ENCODE measurements at places on chromosomes 13 and 19. TPM values are rescaled to one million over a fixed set of nuclear protein-coding genes. Genes with fewer than 3 reads are reported as not detected.
A peak's percentile ranks its signal among the peaks of the same experiment; 100 is the strongest.

The CLDN10 gene
- not detected for total RNA-seq

The CYP4F12 gene
- total RNA-seq, result not detected

The GJB2 gene
- total RNA-seq, result not detected

The SMAD9 gene
- not detected for total RNA-seq

The CPT1C gene
- 0.51 TPM for total RNA-seq

The BCL3 gene
- total RNA-seq, result 149 TPM

The KLK10 gene
- not detected for total RNA-seq

The CYP2A6 gene
- not detected for total RNA-seq

The KCNN1 gene
- total RNA-seq, result 0.17 TPM

The SLC17A7 gene
- 0.55 TPM for total RNA-seq

The ZNF331 gene
- 31.7 TPM for total RNA-seq

DNA sequence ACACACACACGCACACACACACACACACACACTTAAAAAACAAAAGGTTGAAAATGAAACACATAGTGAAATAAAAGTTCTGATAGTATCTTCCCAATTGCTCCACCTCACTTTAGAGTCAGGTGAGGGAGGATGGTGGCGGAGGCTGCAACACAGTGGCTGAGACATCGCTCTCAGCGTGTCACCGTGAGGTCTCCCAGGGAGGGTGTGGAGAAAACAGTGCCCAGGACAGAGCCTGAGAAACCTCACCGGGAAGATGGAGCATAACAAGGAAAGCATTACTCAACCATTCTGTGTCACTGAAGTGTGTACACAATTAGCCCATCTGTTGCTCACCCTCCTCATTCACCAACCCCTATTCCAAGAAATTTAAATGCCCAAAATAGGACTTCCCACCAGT is 111.4 kb upstream of the USP29 start:
- H3K27ac ChIP-seq, result no peak overlapping the region
- no peaks in the 10 kb centered on the region for H3K4me1 ChIP-seq
- no peaks in the 10 kb centered on the region for H3K27me3 ChIP-seq
- no peak overlapping the region for H3K4me3 ChIP-seq
- H3K36me3 ChIP-seq, result no peaks in the 10 kb centered on the region

GRCh38 chr13:110801044-110801443 is 87.5 kb downstream of the ING1 start:
- H3K36me3 ChIP-seq, result no peaks in the 10 kb centered on the region
- peaks cover 43% of the 10 kb centered on the region for H3K27me3 ChIP-seq
- H3K4me1 ChIP-seq, result no peaks in the 10 kb centered on the region
- H3K4me3 ChIP-seq, result no peak overlapping the region

GRCh38 chr13:31067416-31068118 is 94.1 kb downstream of the HSPH1 start:
- no peaks in the 10 kb centered on the region for H3K4me1 ChIP-seq
- no peak overlapping the region for H3K4me3 ChIP-seq
- no peak for DNase-seq
- H3K36me3 ChIP-seq, result no peaks in the 10 kb centered on the region

DNA sequence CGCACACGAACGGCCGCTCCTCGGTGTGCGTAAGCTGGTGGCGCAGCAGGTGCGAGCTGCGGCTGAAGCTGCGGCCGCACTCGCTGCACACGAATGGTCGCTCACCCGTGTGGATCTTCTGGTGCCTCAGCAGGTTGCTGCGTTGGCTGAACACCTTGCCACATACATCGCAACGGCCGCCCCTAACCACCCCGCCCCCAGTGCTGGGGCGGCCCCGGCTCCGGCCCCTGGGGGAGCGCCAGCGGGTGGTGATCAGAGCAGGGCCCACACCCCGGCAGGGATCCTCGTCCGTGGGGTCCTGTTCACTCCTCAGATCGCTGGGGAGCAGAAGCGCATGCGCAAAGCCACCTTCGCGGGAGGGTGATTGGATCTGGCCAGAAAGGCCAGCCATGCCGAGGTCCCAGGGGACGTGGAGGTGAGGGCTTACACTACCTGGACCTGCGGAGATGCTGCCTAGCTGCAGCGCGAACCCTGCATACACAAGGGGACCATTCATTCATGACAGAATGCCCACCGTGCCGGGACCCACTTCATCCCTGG is 4.7 kb upstream of the UBE2M start:
- peaks cover 52% of the 10 kb centered on the region for H3K4me1 ChIP-seq
- H3K4me3 ChIP-seq, result peak overlapping the region; percentile 80
- no peak overlapping the region for H3K27ac ChIP-seq

GRCh38 chr19:38944981-38945506 is 14.3 kb downstream of the MRPS12 start:
- no peak for DNase-seq
- no peaks in the 10 kb centered on the region for H3K36me3 ChIP-seq
- H3K4me3 ChIP-seq, result no peak overlapping the region
- no peak overlapping the region for H3K27ac ChIP-seq
- H3K27me3 ChIP-seq, result peaks cover 17% of the 10 kb centered on the region

- H3K4me3 ChIP-seq, result no peak overlapping the region
- H3K36me3 ChIP-seq, result no peaks in the 10 kb centered on the region
- H3K4me1 ChIP-seq, result no peaks in the 10 kb centered on the region
Measured at GRCh38 chr13:110593430-110594130, 21.8 kb upstream of the NAXD start.

DNA sequence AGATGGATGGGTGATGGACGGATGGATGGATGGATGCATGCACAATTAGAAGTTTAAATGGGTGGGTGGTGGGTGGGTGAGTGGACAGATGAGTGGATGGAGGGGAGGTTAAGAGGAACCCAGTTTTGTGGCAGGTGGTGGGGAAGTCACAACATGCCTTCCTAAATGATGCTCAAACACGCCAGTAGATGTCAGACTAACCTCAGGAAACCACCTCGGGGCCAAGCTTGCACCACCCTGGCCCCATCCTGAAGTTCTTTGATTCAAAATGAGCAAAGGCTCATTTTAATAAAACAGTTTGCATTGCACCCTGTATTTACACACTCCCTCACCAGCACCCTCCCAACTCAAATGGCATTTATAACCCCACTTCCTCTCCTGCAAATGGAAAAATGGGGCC is 91.4 kb upstream of the CACNA1A start:
- peaks cover 11% of the 10 kb centered on the region for H3K27me3 ChIP-seq
- H3K27ac ChIP-seq, result no peak overlapping the region
- H3K4me3 ChIP-seq, result no peak overlapping the region
- no peak for DNase-seq

- H3K27me3 ChIP-seq, result no peaks in the 10 kb centered on the region
- H3K36me3 ChIP-seq, result no peaks in the 10 kb centered on the region
- no peak overlapping the region for H3K4me3 ChIP-seq
- no peak for DNase-seq
- no peak overlapping the region for H3K27ac ChIP-seq
Measured at GRCh38 chr13:77335543-77335942, 8.6 kb upstream of the MYCBP2 start.

DNA sequence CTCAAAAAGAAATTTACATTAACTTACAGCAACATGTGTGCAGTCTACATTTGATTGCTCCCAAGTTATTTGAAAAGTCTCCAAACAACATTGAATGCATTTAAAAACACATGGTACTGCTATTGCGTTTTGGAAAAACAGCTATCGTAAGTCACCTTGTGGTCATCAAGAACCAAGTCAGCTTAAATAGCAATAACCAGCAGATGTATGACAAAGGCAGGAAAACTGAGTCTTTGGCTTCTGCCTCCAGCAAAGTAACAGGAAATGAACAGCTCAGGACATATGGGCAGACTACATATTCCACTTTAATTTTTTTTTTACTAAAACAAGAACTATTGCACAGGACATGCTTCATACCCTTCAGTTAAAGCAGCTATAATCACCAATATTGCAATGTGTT is 580.6 kb upstream of the SPRY2 start:
- H3K4me1 ChIP-seq, result no peaks in the 10 kb centered on the region
- no peak for DNase-seq
- H3K27me3 ChIP-seq, result no peaks in the 10 kb centered on the region
- no peak overlapping the region for H3K27ac ChIP-seq

DNA sequence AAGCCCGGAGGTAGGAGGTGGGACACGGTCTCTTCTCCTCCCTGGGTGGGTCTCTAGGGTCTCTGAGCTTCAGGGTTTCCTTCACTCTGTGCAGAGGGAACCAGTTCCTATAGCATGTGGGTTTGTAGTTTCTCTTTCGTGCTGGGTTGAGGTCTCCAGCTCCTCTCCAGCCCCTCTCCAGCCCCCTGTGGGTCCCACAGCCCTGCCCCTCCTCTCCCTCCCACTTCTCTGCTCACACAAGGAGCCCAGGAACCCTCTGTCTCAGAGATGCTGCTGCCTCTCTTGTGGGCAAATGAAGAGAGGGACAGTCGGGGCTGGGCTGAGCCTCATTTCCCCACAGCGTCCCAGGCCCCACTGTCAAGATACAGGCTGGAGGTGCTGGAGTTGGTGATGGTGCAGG is 1.4 kb downstream of the SIGLEC7 start:
- peaks cover 37% of the 10 kb centered on the region for H3K27me3 ChIP-seq
- H3K4me1 ChIP-seq, result peaks cover 19% of the 10 kb centered on the region
- no peak overlapping the region for H3K4me3 ChIP-seq
- no peak overlapping the region for H3K27ac ChIP-seq
- H3K36me3 ChIP-seq, result no peaks in the 10 kb centered on the region

DNA sequence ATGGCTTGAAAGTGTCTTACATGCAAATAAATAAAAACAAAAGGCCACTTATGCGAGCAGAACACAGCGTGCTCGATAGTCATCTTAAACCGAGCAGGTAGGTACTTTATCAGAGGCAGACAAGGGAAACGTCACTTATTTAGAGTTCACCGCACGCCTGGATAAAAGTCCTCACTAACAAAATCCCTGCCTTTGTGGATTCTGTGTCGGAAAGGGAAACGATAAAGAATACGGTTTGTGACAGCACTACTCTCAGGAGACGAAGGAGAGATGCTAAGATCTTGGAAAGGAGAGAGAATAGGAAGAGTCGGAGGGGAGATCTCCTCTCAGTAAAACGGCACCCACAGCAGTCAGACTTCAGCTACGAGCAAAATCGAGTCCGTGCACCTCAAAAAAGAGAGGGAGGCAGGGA is 581 bp downstream of the RCBTB1 start:
- peak overlapping the region; percentile 79 for H3K27ac ChIP-seq
- H3K36me3 ChIP-seq, result peaks cover 27% of the 10 kb centered on the region
- H3K4me1 ChIP-seq, result peaks cover 34% of the 10 kb centered on the region

- no peaks in the 10 kb centered on the region for H3K36me3 ChIP-seq
- no peak for DNase-seq
- peaks cover 17% of the 10 kb centered on the region for H3K27me3 ChIP-seq
- no peak overlapping the region for H3K4me3 ChIP-seq
- H3K4me1 ChIP-seq, result no peaks in the 10 kb centered on the region
- no peak overlapping the region for H3K27ac ChIP-seq
Measured at GRCh38 chr13:36891752-36892151, 28.3 kb downstream of the SMAD9 start.

DNA sequence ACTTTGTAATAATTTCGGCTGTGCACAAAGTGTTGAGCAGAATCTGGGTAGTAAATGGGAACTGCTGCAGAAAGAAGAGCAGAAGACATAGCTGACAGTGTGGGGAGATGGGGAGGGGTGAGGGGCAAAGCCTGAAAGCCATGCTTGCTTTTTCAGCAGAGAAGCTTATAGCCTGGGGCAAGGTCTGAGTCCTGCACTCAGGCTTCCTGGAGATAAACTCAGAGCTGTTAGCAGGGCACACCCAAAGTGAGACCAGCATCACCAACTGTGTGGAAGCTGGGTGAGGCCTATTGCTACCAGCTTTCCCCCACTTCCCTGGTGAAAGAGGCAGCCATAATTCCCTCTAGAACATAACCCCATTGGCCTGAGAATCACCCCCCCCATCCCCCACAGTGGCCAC is 15.6 kb upstream of the LHFPL6 start:
- H3K27ac ChIP-seq, result no peak overlapping the region
- no peak for DNase-seq
- H3K36me3 ChIP-seq, result no peaks in the 10 kb centered on the region
- H3K4me1 ChIP-seq, result no peaks in the 10 kb centered on the region
- H3K27me3 ChIP-seq, result peaks cover 14% of the 10 kb centered on the region

GRCh38 chr13:75092143-75092542 is 389.8 kb downstream of the TBC1D4 start:
- H3K36me3 ChIP-seq, result no peaks in the 10 kb centered on the region
